Fibroblast of skin of scalp (primary cell): ENCODE measurements at places on chromosomes 3 and 15.

DNA sequence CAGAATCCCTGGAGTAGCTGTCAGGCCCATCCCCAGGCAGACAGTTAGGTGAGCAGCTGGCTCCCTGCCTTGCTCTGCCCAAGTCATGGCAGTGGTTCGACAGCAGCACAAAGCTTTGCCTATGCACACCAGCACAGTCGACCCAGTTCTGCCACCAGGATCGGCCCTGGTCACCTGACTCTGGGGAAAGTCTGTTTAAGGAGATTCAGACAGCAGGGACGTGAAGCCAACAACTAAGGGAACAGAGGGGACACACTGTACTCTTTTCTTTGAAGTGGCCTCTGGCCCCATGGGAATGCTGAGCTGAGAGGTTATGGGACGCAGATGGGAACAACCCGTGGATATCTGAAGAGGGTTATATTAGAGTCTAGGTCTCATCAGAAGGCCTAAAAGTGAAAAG, 134.8 kb downstream of the CHDH start:
- no peak for DNase-seq

DNA sequence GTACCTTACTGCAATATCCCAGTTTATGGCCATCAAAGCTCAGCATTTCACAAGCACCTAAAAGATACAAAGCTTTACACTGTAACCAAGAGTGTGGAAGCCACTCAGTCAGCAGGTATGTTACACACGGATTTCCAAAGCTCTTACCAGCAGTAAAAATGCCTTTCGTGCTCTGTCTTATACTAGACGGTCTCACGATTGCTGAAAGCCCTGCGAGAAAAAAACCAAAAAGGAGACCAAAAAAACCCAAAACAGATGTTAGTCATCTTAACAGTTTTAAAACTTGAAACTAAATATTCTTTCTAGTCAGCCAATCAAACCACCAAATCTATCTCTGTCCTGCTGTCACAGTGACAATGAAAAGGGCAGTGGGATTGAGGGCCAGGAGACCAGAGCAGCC, 39.0 kb downstream of the TAMM41 start:
- DNase-seq, result peak; percentile 21

DNA sequence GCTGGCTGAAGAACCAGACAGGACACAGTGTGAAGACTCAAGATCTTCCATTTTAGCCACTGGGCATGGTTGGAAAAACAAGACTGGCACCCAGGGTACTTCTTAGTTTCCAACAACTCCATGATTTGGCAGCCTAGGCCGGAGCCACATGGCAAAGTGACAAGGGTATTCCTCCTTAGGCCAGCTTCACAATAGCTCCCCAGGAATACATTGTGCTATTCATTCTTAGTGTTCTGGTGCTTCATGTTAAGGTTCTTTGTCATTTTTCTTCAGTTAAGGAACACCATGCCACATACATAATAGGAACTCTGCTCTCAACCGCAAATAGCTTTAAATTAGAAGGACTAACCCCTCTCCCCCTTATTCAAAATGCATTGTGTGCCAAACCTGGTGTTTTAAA, 8.0 kb upstream of the FILIP1L start:
- no peak for DNase-seq

DNA sequence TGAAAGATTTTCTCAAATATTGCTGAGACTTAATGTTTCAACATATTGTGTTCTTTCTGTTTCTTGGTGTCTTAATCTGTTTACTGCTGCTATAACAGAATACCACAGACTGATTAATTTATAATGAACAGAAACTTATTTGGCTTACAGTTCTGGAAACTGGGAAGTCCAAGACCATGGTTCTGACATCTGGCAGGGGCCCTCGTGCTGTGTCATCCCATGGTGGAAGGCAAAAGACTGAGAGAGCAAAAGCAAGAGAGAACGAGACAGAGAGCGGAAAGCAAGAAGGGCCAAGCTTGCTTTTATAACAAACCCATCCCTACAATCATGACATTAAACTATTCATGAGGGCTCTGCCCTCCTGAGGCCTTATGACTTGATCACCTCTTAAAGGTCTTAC, 88.7 kb downstream of the ARNT2 start:
- no peak for DNase-seq
